LNCaP clone FGC (cell line): ENCODE measurements at places on chromosomes 12 and 14.

GRCh38 chr12:7555752-7556151, 52.2 kb upstream of the CD163 start:
- no peak for DNase-seq

- DNase-seq: no peak
Observed at GRCh38 chr12:104467346-104467837, 10.6 kb downstream of the CHST11 start.

- DNase-seq: no peak
Observed at GRCh38 chr12:100254876-100255275, 12.0 kb downstream of the DEPDC4 start.

GRCh38 chr14:56487761-56488160, 91.8 kb upstream of the TMEM260 start:
- no peak for DNase-seq

DNA sequence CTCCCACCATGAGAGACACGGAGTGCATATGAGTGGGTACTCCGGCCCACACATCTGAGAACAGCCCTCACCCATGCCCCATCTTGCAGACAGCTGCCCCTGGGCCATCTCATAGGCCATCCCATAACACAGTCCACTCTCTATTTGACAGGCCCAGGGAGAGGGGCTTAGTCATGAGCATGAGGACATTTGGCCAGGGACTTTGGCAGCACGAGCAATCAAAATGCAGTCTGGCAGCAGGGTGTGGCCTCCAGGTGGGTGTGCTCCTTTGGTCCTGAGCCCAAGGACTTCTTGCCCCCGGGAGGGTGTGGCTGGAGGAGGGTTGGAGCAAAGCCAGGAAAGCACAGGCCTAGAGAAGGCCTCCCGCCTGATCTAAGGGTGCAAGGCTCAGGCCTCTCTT, 25.6 kb downstream of the EMP1 start:
- DNase-seq: no peak

- no peak for DNase-seq
Observed at GRCh38 chr12:88241862-88242570, 99.9 kb downstream of the TMTC3 start.

DNA sequence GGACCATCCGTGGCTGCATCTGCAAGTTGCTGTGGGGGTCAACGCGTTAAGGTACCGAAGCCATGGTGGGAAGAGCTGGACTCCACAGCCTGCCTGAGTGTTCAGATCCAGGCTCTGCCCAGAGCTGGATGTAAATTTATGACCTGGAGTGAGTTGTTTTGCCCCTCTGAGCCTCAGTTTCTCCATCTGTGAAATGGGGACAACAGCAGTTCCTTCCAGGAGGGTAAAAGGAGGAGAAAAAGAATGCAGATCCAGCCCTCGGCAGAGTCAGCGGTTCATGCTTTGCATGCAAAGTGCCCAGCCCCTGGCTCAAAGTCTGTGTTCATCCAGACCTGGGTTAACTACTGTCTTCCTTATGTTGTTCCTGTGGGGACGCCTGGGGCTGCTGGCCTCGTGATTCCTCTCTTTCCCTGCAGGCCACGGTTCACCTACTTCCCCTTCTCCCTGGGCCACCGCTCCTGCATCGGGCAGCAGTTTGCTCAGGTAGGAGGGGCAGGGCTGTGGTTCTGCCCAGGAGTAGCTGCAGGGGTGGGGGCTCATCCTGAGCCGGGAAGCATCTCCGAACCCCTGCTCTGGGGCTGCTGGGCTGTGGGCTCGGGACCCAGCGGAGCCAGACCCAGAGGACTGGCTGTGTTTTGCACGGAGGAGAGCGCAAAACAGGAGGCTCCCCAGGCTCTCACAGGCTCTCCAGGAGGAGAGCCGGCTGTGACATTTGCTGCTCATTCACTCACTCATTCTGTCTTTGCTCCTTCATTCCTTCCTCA, 41.9 kb downstream of the CYP46A1 start:
- DNase-seq: no peak

- DNase-seq: no peak
Observed at GRCh38 chr14:61381553-61381952, 60.2 kb downstream of the PRKCH start.
